NCI-H2081 (cell line): ENCODE measurements at places on chromosomes 11 and 22.

DNA sequence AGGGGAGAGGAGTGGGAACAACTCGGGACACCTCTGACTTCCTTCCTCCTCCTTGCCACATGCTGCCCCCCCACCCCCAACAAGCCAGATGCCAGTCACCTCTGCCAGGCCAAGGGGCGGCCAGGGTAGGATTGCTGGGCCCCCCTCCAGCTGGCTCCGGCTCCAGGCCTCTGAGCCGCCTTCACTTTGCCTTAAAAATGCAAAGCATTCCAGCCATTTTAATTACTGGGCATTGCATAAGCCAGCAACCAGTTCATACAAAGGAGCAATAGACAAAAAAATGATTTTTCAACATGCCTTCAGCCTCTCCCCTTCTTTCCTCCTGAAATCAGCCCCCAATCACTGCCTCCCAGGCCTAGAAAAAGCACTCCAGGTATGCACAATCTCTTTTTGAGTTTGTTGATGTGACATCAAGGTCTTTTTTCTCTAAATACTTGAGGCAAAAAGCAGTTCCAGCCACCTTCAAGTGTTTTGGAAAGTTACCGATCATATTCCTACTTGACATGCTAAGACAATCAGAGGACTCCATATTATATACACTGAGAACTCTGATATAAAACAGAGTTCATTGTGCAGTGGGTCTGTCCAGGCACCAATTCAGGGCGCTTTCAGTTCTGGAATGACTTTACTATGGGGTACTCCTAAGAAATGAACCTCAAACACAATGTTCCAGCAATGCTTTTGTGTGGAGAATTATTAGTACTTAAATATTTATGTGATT, 12.4 kb upstream of the TIMP3 start:
- no peak for DNase-seq

- DNase-seq, result no peak
Observed at GRCh38 chr11:122102426-122102825, 13.6 kb downstream of the BLID start.

- no peak for DNase-seq
Observed at GRCh38 chr11:29685361-29685760, 331.5 kb downstream of the KCNA4 start.

DNA sequence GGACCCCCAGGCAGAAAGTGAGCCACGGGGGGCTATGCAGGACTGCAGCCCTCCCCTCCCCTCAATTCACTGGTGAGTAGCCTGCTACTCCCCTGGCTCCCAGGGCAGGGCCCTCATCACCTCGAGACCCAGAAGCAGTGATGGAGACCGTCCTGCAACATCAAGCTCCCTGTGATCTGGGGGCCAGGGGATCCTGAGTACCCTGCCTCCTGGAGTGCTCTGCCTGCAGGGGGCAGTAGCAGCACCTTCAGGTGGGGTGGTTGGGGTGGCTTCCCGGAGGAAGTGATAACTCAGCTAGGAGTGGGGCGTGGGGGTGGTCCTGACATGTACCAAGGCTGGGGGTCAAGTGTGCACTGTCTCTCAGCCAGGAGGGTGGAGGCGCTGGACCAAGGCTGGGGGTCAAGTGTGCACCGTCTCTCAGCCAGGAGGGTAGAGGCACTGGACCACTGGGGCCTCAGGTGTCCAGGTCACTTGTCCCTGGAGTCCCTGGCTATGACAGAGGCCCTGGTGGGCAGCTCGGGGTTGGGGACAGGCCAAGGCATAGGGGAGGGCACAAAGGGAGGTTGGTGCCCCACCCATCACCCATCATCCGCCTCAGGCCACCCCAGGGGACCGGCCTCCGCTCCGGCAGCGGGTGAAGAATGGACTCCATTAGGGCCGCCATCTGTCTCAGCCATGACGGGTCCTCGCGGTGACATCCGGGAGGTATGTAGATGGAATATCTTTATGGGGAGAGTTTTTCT, 9.4 kb downstream of the RTN4R start:
- DNase-seq, result no peak

DNA sequence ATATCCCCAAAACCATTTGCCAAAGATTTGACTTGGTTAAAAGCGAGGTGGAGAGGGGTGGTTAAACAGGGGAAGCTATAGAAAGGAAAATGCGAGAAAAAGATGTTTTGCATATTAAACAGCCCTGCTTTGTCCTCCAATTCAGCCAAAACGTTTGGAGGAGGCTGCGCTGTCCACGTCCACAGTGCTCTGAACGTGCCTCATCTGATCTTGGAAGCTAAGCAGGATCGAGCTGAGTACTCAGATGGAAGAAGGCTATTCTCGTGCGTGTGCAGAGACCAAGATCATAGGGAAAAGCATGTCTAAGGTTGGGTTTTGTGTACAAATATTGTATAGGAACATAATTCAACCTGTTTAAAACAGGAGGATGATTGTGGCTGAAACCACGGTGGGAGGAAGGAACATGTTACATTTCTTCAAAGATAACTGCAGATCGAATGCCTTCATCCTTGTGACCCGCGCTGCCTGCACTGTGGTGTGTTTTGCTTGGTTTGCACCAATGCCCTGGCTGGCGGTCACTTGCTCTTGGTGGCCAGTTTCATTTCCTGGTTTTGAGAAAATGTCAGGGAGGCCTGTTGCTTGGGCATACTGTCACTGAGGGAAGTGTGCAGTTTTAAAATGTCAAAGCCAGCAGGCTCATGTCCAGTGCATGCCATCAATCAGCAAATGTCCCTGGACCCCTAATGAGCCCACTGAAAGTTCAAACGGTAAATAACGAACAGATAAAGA, 40.4 kb downstream of the FLI1 start:
- no peak for DNase-seq

- no peak for DNase-seq
Observed at GRCh38 chr22:49998718-49999062, 13.9 kb downstream of the IL17REL start.

- DNase-seq, result no peak
Observed at GRCh38 chr11:19393941-19394340, 153.2 kb upstream of the E2F8 start.

- no peak for DNase-seq
Observed at GRCh38 chr11:83472806-83473205, 186.6 kb upstream of the CCDC90B start.

GRCh38 chr11:58127350-58127749, 2.0 kb upstream of the OR9I1 start:
- no peak for DNase-seq

- no peak for DNase-seq
Observed at GRCh38 chr11:85423794-85424193, 203.3 kb downstream of the DLG2 start.

DNA sequence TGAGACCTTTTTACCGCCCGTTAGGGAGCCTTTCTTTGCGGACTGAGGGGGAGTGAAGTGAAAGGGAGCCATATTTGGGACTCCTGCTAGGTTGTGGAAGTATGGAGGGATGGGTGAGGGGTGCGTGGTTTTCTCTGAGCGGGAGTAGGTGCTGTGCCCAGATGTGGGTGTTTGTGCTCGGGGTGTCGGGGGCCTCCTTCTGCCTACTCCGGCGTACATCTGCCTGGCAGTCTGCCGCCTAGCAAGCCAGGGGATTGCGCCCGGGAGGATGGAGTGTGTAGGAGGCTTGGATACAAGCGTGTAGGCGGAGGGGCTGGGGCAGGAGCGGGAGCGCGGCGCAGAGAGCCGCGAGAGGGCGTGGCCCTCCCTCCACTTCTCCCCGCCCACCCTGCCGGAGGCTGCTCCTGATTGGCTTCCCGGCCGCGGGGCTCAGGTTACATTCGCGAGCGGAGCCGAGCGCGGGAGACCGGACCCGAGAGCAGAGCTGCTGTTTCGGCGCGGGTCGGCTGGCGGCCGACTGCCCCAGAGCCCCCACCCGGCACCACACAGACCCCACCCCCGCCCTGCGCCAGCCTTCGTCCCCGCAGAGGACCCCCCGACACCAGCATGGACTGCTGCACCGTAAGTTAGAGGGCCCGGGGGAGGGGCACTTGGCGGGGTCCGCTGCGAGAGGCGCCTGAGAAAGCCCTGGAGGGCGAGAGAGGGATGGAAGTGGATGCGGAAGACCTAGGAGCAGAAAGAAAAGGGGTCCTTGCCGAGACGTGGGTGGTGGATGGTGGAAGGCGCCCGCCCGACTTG, at the start of gene NRGN:
Gene NRGN (plus strand): TSS at position 464 of the 798 bp plus-strand sequence. CDS start 143 bp downstream, at position 607.
- peak; percentile 90 for DNase-seq

DNA sequence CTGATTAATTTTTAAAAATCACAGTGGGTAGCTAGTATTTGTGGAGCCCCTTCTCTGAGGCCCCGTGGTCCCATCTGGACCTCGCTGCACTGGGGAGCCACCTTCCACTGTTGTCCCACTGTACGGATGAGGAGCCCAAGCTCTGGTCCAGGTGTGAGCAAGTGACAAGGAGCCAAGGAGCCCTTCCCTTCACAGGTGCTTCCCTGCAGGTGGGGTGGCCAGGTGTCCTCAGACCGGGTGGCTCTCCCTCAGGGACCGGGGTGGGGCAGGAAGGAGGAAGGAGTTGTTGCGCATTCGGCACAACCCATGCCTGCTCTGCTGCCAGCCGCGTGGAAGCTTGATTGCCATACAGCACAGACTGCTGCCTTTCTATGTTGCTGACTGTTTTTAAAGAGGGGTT, 10.4 kb upstream of the SEPTIN5 start:
- peak; percentile 40 for DNase-seq

GRCh38 chr22:37162221-37163095, 12.7 kb upstream of the IL2RB start:
- no peak for DNase-seq

GRCh38 chr11:95897731-95898130, 26.2 kb downstream of the MTMR2 start:
- DNase-seq, result no peak

- no peak for DNase-seq
Observed at GRCh38 chr11:19980388-19980787, 179.9 kb downstream of the DBX1 start.

DNA sequence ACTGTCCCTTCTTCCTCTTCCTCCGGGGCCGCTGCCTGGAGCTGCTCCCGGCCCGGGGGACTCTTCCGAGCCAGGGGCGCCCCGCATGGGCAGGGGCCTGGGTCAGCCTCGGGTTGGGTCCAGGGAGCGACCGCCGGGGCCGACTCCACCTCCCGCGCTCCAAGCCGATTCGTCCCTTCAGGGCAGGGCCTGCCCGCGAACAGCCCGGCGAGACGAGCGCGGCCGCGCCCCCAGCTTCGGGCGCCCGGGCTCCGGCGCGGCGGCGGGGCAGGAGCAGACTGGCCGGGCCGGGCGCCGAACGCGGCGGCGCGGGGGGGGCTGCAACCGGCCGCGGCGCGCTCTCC, at the start of gene LARGE1:
Gene LARGE1 (minus strand): TSS at position 280 of the 344 bp plus-strand sequence.
- no peak for DNase-seq

GRCh38 chr11:6475936-6476335, 2.2 kb upstream of the TRIM3 start:
- no peak for DNase-seq

DNA sequence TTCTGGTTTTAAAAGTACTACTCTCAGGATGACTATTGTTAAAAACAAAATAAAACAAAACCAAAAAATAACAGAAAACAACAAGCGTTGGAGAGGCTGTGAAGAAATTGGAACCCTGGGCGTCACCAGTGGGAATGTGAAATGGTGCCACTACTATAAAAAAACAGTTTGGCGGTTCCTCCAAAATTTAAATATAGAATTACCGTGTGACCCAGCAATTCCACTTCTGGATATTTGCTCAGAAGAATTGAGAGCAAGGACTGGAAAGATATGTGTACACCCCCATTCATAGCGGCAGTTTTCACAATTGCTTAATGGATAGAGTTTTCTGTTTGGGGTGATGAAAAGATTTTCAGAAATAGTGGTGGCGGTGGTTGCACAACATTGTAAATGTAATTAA, 8.6 kb downstream of the APOA4 start:
- DNase-seq, result no peak

- no peak for DNase-seq
Observed at GRCh38 chr22:49242480-49242879, 585.2 kb downstream of the BRD1 start.

GRCh38 chr22:35056486-35056885, 9.5 kb upstream of the ISX start:
- DNase-seq, result no peak

- no peak for DNase-seq
Observed at GRCh38 chr11:111733016-111733415, 33.2 kb downstream of the PPP2R1B start.

- no peak for DNase-seq
Observed at GRCh38 chr11:88555829-88556202, 218.3 kb upstream of the CTSC start.

DNA sequence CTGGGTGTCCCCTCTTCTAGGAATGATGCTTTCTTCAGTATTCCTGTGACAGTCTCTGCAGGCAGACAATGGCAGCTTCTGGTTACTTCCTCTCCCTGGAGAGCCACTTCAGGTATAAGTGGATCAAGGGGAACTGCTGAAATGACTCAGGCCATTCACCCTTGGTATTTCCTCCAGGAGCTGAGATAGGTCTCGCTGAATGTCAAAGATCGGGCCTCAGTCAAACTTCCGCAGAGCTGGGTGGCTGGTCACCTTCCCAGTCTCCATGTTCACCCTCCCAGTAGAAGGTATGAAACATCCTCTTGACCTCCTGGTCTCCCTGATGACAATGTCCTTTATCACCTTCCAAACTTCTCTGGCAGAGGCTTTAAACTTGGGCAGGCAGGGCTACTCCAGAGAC, 1.8 kb upstream of the ANKK1 start:
- no peak for DNase-seq

DNA sequence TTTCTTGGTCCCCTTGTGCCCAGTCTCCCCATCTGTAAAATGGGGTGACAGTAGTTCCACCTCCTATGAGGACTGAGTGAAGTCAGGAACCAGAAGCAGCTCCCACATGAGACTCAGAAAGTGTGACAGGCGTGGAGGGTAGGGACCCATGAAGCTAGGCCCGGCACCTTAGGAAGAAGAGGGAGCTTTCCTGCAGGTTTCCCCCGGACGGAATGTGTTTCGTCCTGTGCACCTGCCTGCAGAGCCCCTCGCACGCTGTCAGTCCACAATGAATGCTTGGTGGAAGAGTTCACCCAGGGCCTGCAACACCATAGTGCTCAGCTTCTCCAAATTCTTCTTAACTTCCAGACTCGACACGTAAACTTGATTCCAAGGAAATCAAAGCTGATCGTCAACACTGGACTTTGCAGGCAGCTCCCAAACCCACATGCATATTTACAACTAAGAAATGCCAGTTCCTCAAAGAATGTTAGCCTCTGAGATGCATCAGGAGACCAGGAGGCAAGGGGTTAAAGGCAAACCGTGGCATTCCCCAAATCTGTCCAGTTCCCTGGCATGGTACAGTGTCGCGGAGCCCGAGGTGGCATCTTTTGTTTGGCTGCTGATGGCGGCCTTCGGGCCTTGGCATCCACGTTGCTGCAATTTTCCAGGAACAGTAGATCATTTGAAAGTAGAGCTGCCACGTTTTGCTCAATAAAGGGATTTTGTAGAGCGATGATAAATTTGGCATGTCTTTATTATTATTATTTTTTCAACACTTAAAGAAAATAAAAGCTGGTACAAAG, 15.4 kb downstream of the LRP5 start:
- DNase-seq, result no peak

- peak; percentile 43 for DNase-seq
Observed at GRCh38 chr22:18078329-18079041, 695 bp downstream of the PEX26 start.

- no peak for DNase-seq
Observed at GRCh38 chr22:46655861-46656608, 35.8 kb downstream of the GRAMD4 start.
